ENCODE measurements at places on chromosomes 7 and 10. TPM values are rescaled to one million over a fixed set of nuclear protein-coding genes. Genes with fewer than 3 reads are reported as not detected.

GRCh38 chr7:106862317-106863089, 2.6 kb upstream of the PIK3CG start:
- no peak for DNase-seq

The ZNRF2 gene
- total RNA-seq = 10.2 TPM

The WIPF3 gene
- 8.6 TPM for total RNA-seq

The CALCR gene
- 0.10 TPM for total RNA-seq
